ENCODE measurements at places on chromosomes 3 and 15.
A peak's percentile ranks its signal among the peaks of the same experiment; 100 is the strongest.

GRCh38 chr3:18246336-18247060 lies 178.6 kb downstream of the SATB1 start:
- DNase-seq = no peak

- peak; percentile 20 for DNase-seq
Measured at GRCh38 chr3:94036909-94037507, 8.6 kb upstream of the STX19 start.

- no peak for DNase-seq
Measured at GRCh38 chr3:177487635-177488186, 290.4 kb upstream of the TBL1XR1 start.

GRCh38 chr15:58977887-58978286 lies 9.6 kb upstream of the RNF111 start:
- no peak for DNase-seq

- DNase-seq = no peak
Measured at GRCh38 chr3:184778426-184779332, 33.3 kb upstream of the VPS8 start.

- DNase-seq = no peak
Measured at GRCh38 chr3:158354713-158355112, 216.3 kb upstream of the MLF1 start.
